Activated T-cell treated with anti-CD3 and anti-CD28 coated beads, Interleukin-2, amount 50 U/mL, for 1 hour (primary cell): ENCODE measurements at places on chromosomes 13 and 19.
A peak's percentile ranks its signal among the peaks of the same experiment; 100 is the strongest.

DNA sequence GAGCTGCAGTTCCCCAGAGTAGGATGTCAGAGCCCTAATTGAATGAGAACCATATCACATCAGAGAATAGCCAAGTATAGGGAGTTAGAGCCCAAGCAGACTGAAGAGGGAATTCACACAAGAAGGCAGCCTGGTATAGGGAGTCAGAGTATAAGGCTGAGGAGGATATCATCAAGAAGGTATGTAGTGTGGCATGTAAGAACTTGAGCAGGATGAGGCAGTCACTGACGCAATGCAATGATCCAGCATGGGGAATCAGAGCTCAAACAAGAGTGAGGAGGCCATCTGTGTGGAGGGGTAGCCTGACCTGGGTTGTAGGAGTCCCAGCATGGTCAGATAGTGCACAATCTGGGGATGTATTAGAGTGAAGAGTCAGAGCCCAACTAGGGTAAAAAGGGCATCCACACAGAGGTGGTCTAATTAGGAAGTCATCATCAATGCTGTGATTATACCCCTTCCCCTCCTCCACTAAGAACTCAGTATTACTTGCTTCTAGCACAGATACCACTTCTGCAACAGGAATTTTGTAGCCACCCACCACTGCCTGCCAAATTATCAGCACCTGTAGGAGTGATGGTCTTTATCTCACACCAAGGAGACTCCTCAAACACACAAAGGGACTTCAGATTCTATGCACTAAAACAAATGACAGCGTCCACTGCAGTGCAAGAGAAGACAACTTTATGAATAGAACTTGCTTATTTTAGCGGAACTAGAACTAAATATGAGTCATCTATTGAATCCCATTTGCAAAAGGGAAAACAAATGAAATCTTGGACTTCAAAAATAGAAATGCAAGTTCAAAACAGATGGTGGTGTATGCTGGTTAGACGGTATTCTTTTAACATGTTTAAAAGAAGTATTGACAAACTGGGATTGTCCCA lies 107.2 kb downstream of the FNDC3A start:
- DNase-seq, result no peak

DNA sequence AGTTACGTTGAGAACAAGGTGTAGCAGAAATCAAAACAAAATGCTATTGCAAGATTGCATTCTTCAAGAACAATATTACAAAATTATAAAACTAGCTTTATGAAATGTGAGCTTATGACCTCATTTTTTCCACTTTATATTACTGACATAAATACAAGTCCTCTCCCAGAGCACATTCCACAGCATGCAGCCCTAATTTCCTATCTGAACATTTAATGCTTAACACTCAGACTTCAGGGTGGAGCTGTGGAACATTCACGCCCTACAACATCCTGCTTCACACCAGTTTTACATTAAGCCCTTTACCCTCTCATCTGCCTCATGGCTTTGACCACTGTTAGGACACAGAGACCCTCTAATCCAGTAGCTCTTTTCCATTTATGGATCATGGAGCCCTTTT lies 65.5 kb downstream of the EPSTI1 start:
- DNase-seq, result no peak

GRCh38 chr19:13865571-13866462 lies 11.1 kb upstream of the NANOS3 start:
- peak; percentile 49 for DNase-seq

DNA sequence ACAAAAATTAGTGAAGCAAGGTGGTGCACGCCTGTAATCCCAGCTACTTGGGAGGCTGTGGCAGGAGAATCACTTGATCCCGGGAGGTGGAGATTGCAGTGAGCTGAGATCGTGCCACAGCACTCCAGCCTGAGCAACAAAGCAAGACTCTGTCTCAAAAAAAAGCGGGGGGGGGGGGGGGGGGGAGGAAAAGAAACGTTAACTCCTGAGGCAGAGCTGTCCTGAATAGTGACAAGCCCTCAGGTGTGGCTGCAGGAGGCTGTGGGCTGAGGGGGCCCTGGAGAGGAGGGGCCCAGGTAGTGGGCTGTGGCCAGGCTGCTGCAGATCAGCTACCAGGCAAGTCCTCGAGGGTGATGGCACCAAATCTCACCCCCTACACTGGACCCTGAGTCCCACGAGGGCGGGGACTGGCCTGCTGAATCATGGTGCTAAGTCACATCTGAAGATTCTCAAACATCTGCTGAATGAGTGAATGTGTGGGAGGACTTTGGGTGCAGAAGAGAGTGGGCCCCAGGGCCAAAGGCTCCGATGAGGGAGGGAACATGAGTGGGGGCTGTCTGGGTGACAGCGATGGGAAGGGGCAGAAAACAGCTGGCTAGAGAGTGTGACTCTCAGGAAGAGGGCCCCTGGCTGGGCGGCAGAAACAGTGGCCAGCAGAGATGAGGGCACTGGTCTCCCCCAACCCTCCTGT lies 24.6 kb upstream of the ATP1A3 start:
- no peak for DNase-seq

DNA sequence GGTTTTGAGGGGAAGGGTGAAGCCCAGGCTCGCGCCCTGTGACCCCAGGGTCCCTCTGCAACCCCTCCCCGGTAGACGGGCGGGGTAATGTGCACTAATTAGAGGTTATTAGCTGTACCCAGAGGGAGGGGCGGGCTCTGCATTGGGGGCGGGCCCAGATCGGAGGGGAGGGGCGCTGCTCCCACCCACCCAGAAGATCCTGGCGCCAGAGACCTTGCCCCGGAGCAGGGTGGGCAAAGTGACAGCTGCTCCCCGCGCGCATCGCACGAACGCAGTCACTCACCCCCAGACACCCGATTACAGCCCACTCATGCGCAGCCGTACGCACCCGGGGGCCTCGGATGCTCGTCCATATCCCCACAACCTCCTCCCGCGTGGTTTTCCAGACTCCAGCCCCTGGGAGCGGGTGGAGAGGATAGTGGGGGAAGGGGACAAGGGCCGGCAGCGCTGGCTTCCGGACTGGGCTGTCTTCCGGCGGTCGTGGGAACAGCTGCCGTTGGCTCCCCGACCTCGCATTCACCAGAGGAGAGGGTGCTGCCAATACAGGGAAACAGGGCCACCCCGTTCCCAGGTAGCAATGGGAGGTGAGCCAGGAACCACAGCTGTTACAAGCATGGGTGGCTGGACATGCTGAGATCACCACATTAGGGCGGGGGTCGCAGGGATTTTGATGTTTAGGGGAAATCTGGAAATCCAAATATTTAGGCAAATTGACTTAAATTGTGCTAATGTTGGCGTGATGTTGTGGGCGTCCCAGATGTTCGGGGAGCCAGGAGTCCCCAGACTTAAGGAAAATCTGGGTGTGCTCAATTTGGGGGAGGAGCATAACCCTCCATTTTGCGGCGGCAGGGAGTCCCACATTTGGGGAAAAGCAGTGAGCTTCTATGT lies 2.9 kb upstream of the HOOK2 start:
- peak; percentile 54 for DNase-seq

- no peak for DNase-seq
Measured at GRCh38 chr19:17686592-17687024, 1.5 kb downstream of the UNC13A start.

GRCh38 chr13:58087566-58087965 lies 456.0 kb downstream of the PCDH17 start:
- no peak for DNase-seq

GRCh38 chr13:99585609-99586008 lies 84.3 kb downstream of the TM9SF2 start:
- no peak for DNase-seq

DNA sequence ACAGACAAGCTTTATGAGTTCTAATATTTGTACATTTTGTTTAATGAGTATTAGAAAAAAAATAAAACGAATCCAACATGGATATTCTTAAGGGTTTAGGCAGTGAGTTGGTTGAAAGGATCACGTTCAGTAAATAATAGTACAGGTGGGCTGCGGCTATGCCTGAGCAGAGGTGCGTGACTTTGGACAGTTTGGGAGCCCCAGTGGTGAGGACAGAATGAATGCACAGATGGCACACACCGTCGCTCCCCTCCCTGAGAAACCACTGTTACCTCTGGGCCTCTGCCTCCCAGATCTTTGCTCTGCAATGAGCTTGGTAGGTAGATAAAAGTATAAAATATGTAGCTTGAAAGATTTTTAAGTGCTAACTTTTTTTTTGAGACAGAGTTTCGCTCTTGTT lies 153.3 kb downstream of the SIPA1L3 start:
- DNase-seq, result no peak

DNA sequence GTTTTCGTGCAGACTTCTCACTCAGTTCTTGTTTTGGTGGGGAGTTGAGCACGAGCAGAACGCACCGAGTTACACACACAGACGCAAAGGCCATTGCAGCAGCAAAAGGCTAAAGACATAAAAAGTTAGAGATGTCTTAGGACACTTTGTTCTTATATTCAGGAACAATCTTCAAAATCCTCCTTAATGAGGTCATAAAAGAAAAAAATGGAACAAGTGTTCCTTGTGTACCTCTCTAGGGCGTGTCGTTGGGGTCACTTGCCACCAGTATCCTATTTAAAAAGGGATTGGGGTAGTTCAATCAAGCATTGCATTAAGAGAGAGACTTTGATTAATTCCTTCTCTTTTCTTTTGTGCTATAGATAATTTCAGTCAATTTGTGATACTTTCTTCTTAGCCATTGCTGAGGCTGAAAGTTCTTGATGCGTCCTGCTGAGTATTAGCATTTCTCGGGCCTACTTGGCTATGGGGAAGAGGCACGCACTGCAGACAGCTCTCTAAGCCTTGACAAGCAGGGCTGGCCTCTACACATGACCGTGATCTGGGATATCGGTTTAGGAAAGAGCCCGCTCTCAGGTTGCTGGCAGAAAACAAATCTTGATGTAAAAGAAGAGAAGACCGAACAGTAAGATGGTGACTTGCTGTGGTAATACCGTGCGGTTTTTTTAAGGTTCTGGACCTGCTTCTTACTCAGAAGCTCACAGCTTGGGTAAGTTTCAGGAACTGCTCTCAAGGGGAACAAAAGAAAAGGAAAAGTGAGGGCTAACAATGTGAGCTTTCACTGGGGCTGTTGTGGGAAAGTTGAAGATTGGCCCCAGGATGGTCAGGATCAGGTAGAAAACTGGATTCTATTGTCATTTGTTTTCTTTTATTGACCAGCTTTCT lies 223.6 kb downstream of the TM9SF2 start:
- no peak for DNase-seq

DNA sequence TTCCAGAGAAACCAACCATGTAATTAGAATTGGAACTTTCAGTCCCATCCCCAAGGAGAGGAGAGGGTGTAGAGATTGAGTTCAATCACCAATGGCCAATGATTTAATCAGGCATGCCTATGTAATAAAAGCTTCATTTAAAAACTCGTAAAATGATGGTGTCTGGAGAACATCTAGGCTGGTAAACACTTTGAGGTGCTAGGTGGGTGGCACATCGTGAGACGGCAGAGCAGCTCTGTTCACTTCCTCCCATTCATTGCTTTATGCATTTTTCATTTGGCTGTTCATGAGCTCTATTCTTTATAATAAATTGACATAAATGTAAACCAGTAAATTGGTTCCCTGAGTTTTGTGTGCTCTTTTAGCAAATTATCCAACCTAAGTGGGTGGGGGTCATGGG lies 90.1 kb downstream of the ELF1 start:
- no peak for DNase-seq

GRCh38 chr13:28471421-28471820 lies 23.5 kb downstream of the FLT1 start:
- DNase-seq, result no peak

DNA sequence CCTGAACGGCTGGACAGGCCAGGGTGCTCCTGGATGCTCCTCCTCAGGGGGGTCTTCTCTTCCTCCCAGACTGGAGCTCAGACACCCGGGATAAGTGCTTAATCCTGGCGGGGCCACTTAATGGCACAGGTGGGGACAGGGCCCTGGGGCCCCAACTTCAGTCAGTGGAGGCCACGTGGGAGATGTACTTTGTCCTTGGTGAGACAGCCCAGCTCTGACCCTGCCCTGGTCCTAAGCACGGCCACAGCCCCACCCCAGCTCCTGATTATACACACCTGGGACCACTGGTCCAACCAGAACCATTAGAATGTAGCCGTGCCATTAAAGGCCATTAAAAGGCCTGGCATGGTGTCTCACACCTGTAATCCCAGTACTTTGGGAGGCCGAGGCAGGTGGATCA lies 7.8 kb downstream of the PPP1R14A start:
- DNase-seq, result no peak

GRCh38 chr13:40197049-40197448 lies 469.4 kb downstream of the FOXO1 start:
- no peak for DNase-seq

DNA sequence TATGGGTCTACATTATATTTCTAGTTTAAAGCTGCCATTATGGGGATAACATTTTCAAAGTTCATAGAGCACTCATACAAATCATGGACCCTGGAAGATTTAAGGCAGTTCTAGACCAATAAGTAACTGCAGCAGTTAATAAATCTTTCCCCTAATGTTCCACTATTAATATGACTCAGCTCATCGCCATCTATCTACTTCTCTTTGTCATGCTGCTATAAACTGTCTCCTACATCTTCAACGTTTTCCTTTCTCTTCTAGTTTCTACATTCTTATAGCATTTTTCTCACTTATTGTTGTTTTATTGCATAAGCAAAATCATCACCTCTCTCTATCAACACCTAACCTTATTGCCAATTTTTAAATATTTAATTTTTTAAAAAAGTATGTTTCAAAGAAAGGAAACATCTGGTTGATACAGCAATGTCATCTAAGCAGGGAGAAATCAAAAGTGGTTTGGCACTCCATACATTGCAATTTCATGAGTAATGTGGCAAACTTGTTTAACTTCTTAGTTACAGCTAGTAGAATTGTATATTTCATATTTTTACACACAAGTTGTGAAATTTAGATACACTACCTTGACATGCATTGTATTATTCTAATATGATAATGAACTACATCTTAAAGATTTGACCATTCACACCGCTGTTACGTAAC lies 1500.4 kb upstream of the MIR17HG start:
- no peak for DNase-seq

DNA sequence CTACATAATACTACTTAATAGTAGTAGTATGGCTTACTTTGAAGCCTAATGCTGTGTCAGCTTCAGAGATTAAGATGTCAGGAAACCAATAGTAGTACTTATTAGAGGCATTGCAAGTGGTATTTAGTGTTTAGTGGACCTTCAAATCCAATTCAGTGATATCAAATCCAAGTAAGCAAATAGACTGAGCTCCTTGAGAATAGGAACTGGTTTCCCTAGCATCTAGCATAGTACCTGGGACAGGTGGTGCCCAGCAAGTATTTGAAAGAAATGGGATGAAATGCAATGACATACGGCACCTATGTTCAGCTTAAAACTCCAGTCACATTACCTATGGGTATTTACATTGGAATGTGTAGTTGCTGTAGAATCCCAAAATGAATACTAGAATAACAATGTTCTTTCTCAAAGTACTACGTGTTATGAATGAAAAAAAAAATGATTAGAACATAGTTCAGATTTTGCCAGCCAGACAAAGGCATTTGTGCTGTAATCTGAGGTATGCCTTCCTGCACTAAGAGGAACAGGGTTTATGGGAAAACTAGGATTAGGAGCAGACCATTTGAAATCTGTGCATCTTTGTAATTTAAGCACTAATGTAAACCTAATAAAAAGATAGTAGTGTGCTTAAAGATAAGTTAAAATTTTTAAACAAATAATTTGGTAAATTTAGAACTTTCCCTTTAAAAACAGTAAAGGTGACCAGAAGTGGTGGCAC lies 17.1 kb downstream of the LSM14A start:
- no peak for DNase-seq
